T-helper 9 cell (primary cell): ENCODE measurements at places on chromosomes 12 and 14.
A peak's percentile ranks its signal among the peaks of the same experiment; 100 is the strongest.

DNA sequence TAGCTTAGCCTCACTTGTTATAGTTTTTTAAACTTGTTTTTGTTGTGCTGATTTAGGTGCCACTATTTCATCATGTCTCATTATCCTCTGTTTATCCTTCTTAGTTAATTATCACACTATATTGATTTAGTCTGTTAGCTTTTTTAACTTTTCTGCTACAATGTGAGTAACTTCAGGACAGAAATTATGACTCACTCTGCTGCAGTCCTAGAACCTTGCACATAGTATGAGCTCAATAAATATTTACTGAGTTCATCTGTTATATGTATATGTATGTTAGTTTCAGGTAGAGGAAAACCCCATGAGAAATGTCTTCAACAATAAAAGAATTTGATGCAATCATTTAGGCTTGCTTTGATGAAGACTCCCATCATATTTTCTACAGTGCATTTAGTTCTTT, 224.3 kb upstream of the NAV3 start:
- no peak for DNase-seq

DNA sequence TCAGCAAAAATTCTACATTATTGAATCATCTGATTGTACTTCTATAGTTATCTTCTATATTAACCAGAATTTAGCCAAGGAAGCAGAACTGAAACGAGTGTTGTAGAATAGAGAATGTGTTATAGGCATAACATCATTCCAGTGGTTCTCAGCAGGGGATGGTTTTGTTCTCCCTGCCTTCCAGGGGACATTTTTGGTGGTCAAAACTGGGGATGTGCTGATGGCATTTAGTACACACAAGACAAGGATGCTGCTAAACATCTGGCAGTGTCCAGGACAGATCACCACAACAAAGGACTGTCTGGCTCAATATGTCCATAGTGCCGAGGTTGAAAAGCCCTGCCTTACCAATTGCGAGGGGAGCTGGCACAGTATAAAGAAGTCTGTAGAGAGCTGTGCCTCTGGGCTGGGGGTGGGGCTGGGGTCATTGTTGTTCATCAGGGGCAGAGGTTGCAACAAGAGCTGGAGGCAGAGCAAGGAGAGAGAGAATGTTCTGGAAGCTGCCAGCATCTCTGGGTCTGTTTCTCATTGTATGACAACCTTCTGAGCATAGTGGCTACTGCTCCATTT, 1472.8 kb downstream of the AACS start:
- no peak for DNase-seq

DNA sequence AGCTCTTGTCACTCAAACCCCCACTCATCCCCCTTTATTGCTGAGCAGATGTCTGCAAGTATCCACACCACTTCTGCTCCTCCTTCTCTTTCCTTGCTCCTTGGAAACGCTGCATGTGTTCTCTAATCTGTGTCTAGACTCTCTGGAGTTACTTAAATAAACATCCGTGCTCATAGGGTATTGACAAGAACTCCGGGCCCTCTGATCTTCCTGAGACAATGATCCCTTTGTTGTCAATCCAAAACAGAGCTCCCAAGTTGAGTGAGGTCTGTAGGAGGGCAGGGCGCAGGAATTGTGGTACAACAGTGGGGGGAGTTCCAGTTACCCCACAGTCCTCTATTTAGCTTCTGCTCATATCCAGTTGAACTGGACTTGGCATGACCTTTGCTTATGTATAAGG, 489.0 kb downstream of the SNAPC1 start:
- no peak for DNase-seq

GRCh38 chr14:68538639-68539038, 254.2 kb downstream of the ZFP36L1 start:
- DNase-seq, result no peak

- no peak for DNase-seq
Measured at GRCh38 chr12:79688376-79689060, 2.2 kb downstream of the PAWR start.

GRCh38 chr12:48866052-48866711, 512 bp upstream of the RND1 start:
- DNase-seq, result peak; percentile 10

DNA sequence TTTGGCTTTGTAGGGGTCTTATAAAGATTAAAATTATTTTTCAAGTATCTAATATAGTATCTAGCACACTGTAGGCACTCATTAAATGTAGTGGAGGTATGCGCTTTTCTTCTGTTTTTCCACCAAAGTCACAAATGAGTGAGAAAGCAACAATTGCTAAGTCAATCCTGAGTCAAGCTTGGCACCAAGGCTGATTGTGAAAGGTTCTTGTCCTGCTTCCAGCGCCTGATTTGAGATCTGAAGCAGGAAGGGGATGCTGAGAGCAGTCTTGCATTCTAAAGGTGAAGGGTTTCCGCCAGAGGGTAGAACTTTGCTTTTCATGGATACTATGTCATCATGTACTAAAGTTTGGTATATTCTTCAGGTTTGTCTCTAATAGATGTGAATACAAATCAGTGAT, 64.9 kb upstream of the DAAM1 start:
- DNase-seq, result no peak

- DNase-seq, result no peak
Measured at GRCh38 chr12:80811957-80812708, 95.4 kb downstream of the MYF5 start.

DNA sequence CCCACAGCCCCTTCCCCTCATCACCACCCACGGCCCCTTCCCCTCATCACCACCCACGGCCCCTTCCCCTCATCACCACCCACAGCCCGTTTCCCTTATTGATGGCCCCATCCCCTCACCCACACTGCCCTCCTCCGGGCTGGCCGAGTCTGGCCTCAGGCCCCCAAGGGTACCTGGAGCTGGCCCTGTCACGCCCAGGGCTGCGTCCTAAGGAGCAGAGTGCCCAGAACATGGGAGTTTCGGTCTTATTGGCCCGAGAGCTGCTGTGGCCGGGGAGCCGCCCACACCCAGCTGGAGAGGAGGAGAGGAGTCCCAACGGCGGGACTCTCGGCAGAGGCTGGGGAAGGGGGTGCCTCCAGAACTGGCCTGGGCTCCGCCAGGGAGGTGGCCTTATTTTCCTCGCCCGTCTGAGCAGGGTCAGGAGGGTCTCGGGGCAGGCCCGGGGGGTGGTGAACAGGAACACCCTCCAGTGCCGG, 182.3 kb downstream of the KIF26A start:
- DNase-seq, result no peak

DNA sequence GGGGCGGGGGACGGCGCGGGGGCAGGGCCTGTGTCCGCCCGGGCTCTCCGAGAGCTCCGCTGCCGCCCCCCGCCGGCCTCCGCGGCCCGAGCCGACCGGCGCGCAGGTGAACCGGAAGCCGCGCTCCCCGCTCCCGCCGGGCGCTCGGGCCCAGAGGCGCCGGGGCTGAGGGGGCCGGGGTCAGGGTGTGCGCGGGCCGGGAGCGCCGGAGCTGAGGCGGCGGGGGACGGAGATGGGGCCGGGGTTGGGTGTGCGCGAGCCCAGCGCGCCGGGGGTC, 431 bp downstream of the HIP1R start:
- no peak for DNase-seq

DNA sequence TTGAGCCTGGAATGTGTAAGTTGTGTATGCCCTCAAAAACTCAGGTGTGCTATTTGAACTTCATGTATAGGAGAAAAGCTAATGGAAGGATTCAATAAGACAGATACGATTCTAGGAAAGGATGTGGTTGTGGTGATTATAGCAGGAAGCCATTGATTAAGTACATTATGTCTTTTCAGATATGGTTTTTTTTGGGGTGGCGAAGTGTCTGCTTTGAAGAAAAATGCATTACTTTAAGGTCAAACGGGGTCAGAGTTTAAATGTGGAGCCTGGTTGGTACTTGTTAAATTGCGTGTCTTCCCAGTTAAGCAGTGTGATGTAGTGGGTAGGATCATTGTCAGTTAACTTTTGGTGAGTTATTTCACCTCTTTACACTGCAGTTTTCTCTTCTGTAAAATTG, 13.0 kb upstream of the NUP107 start:
- no peak for DNase-seq

DNA sequence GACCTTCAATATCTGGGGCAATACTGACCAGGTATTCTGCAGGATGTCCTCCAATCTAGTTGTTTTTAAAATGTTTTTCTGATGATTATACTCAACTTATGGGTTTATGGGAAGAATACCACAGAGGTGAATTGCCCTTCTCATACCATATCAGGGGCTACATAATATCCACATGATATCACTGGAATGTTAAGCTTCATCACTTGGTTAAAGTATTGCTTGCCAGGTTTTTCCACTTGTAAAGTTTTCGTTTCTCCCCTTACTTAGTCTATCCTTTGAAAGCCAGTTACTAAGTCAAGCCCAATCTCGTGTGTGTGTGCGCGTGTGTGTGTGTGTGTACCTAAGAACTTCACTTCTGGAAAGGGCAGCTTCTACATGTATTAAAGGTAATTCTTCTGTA, 980.9 kb upstream of the FBXO33 start:
- DNase-seq, result no peak

DNA sequence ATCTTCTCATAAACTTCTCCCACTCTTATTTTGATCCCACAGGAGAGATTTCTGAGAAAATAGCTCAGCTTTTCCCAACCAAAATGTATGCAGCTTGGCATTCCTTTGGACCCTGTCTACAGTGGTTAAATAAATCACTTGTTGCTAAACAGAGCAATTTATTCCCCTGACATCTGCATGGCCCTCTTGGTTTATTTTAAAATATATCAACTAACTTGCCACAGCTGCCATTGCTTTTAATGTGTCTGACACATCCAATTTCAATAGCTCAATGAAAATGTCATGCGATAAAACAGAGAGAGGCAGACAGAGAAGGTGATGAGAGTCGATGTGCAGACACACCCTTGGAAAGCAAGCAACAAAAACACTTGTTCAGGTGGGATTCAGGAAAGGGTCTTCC, 128.3 kb downstream of the SSPN start:
- DNase-seq, result no peak

DNA sequence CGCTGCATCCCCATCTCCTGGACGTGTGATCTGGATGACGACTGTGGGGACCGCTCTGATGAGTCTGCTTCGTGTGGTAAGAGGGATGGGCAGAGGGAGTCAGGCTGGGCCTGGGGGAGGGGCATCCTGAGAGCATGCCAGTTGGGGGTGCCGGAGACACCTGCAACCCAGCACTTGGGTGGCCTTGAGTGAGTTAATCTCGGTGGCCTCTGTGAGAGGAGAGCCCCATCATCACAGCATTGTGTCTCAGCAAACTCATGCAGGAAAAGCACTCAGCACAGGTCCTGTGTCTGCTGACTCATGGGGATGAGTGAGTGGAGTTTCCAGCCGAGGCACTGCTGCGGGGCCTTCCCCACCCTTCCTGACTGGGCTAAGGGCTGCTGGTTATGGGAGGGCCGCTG, 19.6 kb upstream of the LRP1-AS start:
- no peak for DNase-seq

DNA sequence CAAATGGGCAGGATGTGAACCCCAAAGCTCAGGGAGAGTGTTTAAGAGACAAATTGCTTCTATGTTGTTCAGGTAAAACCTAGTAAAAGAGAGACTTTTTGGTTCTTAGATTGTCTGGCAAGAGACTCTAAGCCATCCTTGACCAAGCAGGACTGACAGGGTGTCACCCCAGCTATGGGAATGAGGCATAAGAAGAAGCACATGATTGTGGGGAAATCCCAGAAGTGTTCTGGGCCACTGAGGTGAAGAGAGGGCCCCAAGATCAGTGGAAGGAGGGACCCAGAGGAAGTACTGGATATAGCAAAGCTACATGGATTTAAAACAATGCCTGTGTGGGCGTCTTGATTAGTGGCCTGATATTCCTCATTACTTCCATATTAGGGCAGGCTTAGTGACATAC, 99.0 kb downstream of the SAMD4A start:
- DNase-seq, result no peak
